Breast epithelium (tissue), 4 donors: ENCODE measurements at places on chromosomes 6 and 20. TPM values are rescaled to one million over a fixed set of nuclear protein-coding genes. Genes with fewer than 3 reads are reported as not detected.

C6orf15 gene
- total RNA-seq: 0.59 TPM

DNA sequence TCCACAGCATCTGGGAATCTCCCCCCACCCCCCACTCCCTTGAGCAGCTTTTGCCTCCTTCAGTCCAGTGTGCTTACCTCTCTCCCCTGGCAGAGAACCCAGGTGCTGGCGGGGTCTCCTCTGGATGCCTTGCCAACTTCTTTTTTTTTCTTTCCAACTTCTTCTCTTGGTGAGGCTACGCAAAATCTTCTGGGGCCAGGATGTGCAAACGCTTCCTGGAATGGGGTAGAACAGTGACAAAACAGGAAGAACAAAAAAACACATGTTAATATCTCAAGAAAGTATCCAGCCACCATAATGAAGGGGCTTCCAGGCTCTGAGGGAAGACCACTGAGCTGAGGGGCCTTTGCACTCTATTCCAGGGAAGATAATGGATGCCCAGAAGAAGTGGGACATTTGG, 53.9 kb upstream of the DDR1 start:
- no peaks in the 10 kb centered on the region for H3K36me3 ChIP-seq
- DNase-seq: no peak
- peaks cover 7% of the 10 kb centered on the region for H3K4me1 ChIP-seq

- H3K27ac ChIP-seq: no peak overlapping the region
- no peak overlapping the region for H3K4me3 ChIP-seq
- no peaks in the 10 kb centered on the region for H3K27me3 ChIP-seq
- no peak for DNase-seq
- H3K36me3 ChIP-seq: no peaks in the 10 kb centered on the region
- no peaks in the 10 kb centered on the region for H3K4me1 ChIP-seq
These were observed 132.5 kb upstream of the TRAF3IP2 start for GRCh38 chr6:111738156-111738555.

DNA sequence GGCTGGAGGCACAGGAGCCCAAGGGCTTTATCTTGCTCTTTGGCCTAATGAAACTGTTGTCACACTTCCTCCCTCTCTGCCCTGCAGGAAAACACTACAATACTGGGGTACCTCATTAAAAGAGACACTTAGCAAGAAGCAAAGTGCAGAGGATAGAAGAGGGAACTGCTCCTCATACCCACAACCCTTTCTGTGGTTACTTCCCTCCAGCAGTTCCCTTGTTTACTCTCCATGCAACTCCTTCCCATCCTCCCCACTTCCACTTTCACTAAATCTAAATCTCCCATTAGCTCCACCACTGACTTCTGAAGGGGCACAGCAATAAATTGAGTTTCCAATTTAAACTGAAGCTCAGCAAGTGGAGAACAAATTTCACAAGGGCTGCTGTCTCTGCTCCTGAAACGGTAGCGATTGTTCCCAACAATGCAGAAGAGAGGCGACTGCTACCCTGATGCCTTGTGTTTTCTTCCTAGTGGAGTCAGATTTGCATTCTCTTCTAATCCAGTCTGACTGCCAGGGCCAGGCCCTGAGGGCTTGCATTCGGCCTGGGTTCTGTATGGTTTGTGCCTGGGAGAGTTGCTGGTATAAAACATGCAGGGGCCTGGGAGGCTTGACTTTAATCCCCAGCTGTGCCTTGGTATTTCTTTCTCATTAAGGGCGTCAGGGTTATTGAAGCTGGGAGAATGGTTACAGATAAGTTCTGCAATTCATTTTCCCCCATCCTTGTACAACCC, 454.7 kb downstream of the TFAP2B start:
- no peak for DNase-seq
- no peaks in the 10 kb centered on the region for H3K4me1 ChIP-seq
- no peaks in the 10 kb centered on the region for H3K36me3 ChIP-seq
- no peak overlapping the region for H3K27ac ChIP-seq
- no peak overlapping the region for H3K4me3 ChIP-seq
